GM04503 (cell line): ENCODE measurements at places on chromosomes 7 and 10.

GRCh38 chr10:69878951-69879350 is 77.2 kb downstream of the COL13A1 start:
- no peak for DNase-seq

GRCh38 chr7:20783700-20784387 is 2.8 kb downstream of the SP8 start:
- DNase-seq: no peak

DNA sequence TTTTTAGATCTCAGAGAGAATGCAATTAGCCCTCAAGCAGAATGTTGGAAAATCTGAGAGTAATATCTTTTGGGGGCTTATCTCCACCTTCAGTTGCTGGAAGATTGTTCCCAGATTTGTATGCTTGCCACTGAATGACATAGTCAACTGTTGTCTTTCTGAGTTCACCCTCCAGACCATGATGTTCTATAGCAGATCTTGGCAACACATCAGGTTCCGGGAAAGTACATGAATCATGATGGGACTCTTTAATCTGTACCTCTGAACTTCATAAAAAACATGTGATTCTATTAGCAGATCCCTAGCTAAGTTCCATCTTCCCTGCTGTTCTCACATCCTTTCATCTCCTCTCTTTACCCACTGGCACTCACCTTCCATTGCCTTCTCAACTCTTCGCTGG is 68.9 kb downstream of the PLCE1 start:
- no peak for DNase-seq

DNA sequence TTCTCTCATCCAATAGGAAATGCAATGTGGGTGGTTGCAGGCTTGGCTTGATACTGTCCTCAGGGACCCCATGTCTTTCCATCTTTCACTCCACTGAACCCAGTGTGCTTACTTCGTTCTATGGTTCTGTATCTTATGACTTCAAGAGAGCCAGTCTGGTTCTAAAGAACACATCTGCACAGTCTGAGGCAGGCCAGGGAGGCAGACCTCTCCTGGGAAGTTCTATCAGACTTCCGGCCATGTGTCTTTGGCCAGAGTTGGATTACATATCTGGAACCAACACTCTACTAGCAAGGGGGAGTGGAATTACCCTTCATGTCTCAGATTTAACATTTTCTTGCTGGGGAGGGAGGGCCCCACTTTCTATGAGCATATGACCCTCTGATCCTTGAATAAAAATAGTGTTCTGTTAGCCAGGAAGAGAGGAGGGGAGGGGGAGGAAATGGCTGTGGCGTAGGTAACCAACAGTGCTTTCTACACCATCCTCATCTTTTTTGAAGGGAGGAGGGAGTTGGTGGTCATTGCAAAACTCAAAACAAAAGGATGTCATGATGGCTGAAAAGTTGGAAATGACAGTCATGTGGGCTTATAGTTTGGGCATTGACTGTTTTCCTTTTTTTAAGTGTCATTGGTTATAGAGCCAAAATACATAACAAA is 370.2 kb downstream of the GATA3 start:
- DNase-seq: no peak

DNA sequence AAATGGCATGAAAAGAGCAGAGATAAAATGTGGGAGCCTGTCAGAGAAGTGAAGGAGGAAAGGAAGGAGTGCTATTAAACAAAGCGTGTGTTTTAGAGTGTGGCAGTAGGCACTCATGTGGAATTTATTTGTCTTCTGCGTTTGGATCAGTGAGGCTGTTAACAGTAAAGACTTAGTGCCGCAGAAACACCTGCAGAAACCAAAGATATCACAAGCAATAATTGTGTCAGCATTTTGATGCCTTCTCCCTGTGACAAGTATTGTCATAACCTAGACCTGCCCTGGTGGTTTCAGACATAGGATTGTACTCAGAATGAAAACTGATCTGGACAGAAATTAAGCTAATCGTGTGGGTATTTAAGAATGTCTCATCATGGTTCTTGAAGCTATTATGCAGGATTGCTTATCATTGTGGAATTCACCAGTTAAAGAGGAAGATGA is 191.0 kb downstream of the CAMK1D start:
- no peak for DNase-seq

DNA sequence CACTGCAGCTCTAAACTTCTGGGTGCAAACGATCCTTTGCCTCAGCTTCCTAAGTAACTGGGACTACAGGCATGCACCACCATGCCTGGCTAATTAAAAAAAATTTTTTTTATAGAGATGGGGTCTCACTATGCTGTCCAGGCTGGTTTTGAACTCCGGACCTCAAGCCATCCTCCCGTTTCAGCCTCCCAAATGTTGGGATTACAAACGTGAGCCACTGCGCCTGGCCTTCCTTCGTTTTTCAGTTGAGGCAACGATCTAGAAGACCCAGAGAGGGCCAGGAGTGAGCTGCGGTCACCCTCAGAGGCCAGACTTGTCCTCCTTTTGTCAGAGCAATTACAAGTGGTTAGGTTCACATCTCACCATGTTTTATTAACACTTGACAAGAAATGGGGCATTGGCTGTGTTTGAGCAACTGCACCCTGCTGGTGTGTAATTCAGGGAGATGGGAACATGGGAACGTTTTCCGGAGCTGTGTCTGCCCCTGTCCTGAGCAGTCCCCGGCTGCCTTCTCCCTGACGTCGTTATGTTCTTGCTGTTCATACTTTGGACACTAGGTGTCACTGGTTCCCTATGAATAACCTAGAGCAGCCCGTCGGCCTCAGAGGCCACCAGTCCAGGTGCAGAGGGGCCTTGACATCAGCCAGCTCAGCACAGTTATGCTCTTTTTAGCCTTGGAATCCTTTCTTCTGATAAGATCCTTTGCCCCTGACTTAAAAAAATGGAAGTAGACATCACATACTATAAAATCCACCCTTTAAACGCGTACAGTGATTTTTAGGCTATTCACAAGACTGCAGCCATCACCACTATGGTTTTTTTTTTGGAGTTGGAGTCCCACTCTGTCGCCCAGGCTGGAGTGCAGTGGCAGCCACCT is 375.0 kb downstream of the TYW1 start:
- peak; percentile 21 for DNase-seq

GRCh38 chr7:95201727-95202126 is 122.6 kb downstream of the PON1 start:
- DNase-seq: no peak

DNA sequence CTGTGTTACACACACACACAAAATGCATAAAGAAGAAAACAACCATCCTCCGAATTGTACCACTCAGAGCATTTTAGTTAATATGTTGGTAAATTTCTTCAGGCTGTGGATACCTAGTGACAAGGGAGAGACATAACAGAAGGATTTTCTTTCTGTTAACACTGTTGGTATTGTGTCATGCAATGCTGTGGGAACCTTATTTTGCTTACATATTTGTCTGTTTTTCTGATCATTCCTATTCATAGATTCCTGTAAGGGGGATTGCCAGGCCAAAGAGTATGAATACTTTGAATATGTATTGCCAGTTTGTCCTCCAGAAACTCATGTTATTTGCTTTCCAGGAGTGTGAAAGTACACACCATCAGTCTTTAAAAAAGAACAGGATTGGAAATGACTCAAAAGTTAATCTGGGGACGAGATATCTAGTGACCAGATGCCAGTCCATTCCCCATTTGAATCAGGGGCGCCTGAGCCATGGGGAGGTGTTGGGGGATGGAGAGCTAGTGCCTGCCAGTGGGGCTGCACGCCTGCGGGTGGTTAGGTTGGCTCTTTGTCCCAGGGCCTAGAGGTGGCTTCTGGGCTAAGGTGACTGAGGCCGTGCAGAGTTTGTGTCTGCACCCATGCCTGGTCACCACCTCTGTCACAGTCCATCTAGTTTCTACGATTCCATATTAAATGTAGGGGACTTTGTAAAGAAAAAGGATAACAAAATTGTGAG is 142.0 kb downstream of the PTPN20 start:
- no peak for DNase-seq

DNA sequence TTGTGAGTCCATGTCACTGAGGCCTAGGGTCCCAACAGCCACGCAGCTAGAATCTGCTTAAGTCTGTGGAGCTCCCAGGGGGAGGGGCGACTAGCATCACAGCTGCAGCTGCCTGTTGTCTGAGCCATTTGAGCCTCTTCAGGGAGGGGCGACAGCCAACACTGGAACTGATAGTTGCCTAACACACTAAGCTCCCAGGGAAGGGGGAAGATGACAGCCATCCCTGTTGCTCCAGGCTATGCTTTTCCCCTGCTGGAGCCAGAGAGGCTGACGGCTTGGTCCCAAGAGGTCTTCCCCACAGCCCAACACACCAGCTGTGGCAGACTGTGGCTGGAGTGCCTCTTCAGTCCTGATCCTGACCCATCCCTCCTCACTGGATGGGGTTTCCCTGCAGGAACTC is 817.5 kb downstream of the NXPH1 start:
- DNase-seq: no peak

- DNase-seq: no peak
These were observed 225.5 kb downstream of the ANKRD7 start for GRCh38 chr7:118449797-118450567.

GRCh38 chr7:157488281-157488680 is 151.5 kb downstream of the DNAJB6 start:
- DNase-seq: no peak

DNA sequence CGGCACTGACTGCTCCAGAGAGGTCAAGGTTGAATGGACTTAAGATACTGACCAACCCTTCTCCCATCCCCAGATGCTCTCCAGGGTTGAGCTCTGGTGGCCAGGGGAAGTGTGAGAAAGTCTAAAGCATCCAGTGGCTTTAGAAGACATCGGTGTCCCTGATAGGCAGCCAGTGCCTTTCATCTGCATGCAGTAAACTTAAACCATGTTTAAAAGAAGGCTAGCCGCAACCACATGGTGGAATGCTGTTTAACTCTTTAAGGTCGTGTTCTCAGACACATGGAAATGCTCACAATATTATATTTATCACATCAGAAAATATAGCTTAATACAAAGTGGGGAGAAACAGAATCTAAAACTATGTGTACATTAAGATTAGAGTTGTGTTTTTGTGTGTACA is 137.0 kb downstream of the CNNM2 start:
- DNase-seq: no peak

DNA sequence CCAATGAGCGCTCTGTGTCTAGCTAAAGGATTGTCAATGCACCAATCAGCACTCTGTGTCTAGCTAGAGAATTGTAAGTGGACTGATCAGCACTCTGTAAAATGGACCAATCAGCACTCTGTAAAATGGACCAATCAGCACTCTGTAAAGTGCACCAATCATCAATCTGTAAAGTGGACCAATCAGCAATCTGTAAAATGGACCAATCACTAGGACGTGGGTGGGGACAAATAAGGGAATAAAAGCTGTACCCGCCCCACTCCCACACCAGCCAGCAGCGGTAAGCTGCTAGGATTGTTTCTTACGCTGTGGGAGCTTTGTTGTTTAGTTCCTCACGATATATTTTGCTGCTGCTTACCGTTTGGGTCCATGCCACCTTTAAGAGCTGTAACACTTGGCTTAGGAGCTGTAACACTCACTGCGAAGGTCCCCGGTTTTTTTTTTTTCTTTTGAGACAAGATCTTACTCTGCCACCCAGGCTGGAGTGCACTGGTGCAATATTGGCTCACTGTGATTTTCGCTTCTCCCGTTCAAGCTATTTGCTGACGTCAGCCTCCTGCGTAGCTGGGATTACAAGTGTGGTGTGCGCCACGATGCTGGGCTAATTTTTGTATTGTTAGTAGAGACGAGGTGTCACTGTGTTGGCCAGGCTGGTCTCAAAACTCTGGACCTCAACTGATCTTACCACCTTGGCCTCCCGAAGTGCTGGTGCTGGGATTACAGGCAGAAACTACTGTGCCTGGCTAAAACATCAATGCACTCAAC is 184.8 kb downstream of the PTPN20 start:
- DNase-seq: no peak

- DNase-seq: no peak
These were observed 97.2 kb upstream of the PCGF5 start for GRCh38 chr10:91123261-91123660.

- DNase-seq: no peak
These were observed 54.3 kb upstream of the NPY start for GRCh38 chr7:24229481-24230226.

GRCh38 chr10:104617831-104618230 is 23.3 kb upstream of the SORCS3 start:
- no peak for DNase-seq

- no peak for DNase-seq
These were observed 33.3 kb upstream of the TM9SF3 start for GRCh38 chr10:96619796-96620773.

DNA sequence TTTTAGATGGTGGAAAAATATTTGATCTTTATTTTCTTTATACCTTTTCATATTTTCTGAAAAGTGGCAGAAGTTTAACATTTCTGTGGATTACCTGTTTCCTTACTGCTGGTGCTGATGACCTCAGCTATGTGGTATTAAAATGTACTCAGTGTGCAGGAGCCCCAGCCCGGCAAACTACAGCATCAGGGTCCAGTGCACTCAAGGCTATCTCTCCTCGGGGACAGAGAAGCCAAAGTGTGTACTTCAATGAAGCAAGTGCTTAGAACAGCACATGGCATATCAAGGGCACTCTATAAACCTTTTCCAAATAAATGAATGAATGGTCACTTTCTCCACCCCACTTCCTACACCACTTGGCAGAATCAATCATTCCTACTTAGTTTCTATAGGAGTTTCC is 111.8 kb downstream of the HIP1 start:
- DNase-seq: no peak

DNA sequence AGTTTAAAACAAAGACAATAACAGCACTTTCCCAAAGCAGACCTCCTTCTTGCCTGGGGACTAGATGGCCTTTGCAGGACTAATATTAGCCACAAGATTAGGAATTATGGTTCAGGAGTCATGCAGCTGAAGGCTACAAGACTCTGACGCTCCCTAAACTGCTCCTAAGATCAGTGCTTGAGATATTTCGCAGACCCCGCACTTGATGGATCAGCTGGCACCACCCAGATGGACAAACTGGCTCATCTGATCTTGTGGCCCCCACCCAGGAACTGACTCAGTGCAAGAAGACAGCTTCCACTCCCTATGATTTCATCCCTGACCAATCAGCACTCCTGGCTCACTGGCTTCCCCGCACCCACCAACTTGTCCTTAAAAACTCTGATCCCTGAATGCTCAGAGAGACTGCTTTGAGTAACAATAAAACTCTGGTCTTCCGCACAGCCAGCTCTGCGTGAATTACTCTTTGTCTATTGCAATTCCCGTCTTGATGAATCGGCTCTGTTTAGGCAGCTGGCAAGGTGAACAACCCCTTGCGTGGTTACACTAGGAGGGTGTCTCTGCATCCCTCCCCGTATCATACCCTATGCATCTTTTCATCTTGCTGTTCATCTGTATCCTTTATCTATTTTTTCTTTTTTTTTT is 26.9 kb upstream of the NRBF2 start:
- no peak for DNase-seq

DNA sequence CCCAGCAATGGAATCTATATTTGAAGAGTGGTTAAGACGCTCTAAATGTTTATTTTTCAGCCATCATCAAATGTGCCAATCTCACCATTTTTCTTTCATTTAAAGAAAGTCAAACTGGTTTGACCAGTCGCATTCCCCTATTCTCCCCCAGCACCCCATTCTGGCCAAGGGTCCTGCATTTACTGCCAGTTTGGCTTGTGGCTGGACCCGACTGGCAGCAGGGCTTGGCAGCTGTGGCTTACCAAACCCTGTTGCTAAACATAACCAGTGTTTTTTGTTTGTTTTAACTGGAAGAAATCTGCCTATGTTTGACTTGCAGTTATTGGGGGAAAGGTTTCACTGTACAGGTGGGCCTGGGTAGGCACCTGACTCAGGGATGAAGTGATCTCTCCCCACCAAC is 116.3 kb downstream of the CYP26A1 start:
- no peak for DNase-seq

GRCh38 chr10:62813981-62814380 is 2.2 kb downstream of the EGR2 start:
- no peak for DNase-seq

- no peak for DNase-seq
These were observed 27.8 kb downstream of the MRC1 start for GRCh38 chr10:17836942-17837341.

GRCh38 chr7:151063212-151063561 is 3.8 kb downstream of the SLC4A2 start:
- no peak for DNase-seq
